ENCODE measurements at places on chromosomes 1 and 21.

- DNase-seq = no peak
Observed at GRCh38 chr1:217881607-217882332, 250.6 kb downstream of the SPATA17 start.

- no peak for DNase-seq
Observed at GRCh38 chr1:201597551-201598230, 58.8 kb downstream of the NAV1 start.

DNA sequence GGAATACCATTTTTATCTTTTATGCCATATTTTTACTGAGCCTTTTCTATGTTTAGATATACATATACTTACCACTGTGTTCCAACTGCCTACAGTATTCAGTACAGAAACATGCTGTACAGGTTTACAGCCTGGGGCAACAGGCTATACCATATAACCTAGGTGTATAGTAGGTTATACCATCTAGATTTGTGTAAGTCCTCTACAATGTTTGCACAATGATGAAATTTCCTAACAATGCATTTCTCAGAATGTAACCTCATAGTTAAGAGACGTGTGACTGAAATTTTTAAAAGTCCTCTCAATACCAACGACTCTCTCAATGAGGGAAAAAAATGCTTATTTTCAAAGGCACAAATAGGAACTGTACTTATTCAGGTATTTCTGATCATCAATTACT lies 21.7 kb downstream of the INTS7 start:
- no peak for DNase-seq

DNA sequence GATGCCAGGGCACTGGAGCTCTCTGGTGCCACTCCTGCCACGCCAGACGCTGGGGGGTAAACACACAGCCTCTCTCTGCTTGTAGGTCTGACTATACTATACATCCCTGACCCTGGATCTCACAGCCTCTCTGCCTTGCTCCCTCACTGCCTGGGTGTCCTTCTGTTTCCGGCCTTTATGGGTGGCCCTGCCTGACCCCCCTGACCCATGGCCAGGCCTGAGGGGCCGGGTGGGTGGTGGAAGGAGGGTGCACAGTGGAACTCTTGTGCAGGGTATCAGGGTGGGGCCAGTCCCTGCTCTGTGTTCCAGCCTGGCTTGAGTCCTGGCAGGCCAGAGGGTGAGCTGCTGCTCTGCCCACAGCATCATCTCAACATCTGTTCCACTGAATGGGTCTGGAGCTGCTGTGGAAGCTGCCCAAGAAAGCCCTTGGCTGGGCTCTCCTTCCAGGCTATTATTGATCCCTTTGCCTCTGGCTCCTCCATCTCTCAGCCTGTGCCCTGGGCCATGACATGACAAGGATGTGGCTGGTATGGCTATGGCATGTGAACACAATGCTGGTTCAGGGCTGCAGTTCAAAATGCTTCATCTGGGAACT lies 17.2 kb upstream of the SYNC start:
- DNase-seq = no peak

GRCh38 chr1:241776911-241777310 lies 71.1 kb upstream of the EXO1 start:
- DNase-seq = no peak

- no peak for DNase-seq
Observed at GRCh38 chr21:32750405-32750804, 21.1 kb downstream of the PAXBP1 start.

DNA sequence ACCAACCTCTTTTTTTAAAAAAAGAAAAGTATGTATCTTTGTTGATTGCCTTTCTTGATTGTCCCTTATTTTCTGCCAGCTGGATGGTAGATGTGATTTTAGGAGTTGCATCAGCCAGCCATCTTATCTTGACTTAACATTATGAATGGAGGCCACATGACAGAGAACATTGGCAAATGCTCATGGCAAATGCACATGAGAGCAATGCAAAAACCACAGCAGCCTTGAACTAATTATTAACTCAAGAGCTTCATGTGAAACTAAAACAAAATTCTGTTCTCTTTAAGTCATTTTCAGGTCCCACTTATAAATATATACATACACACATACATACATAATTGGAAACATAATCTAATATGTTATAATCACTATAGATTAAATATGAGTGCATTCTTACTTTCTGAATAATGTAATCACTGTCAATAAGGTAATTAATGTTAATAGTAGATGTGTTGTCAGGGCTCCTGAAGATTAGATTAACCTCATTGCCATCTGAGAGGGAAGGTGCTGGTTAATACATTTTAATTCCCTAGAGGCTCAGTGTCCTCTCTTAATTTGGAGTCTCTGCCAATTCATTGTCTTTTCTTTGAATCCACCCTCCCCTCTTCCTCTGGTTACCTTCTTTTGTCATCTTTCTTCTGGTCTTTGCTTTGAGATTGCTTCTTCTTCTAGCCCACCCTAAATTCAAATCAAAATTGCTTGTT lies 962.2 kb downstream of the ADGRL2 start:
- no peak for DNase-seq

DNA sequence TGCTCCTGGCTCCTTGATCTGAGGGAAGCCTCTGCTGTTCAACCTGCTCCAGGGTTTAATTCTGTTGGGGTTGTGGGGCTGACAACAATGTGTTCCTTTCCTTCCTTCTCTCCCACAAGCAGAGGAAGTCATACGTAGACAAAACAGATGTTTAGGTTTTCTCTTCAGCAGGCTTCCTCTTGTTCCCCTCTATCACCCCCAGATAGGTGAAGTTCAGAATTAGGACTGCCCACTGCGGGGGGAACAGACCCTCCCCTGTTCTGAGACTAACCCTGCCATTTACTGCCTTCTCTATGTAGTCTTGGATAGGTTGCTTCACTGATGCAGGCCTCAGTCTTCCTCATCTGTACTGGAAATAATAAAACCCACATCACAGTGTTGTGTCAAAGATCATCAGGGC lies 30.0 kb upstream of the NRDC start:
- DNase-seq = peak; percentile 37

DNA sequence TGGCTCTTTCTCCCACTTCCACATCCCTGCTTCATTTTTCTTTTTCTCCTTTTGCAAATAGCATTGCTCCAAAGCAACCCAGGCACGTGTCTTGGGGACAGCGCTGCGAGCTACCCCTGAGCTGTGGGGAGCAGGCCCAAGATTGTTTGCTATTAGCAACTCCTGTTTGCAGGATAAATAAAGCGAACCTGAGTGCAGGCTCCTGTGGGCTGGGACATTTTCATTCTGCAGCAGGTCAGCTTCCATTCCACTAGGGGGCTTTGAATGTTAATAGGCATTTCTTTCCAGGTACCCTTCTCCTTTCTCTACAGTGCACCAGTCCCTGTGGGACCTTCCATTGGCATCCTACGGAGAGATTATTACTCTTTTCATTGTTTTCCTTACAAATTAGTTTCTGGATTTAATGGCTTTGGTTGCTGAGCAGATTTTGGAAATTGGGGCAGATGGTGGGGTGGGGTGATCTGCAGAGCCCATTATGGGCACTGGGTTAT lies 54.0 kb downstream of the OLFML3 start:
- DNase-seq = peak; percentile 34

DNA sequence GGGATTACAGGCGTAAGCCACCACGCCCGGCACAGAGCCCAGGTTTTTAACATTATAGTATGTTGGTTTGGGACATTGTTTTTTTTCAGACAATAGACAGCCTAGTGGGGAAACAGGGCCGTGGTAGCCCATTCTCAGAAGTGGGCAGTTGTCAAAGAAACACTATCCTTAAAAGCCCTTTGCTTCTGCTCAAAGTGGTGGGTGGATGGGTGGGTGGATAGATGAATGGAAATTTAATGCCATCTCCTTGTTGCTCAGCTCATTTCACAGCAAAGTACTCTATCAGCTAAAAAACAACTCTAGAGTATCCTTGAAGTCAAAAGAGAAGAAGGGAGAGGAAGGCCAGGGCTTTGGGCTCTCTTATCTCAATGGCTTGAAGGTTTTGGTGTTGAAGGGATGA lies 137.8 kb downstream of the RRAGC start:
- no peak for DNase-seq

GRCh38 chr1:6499296-6499695 lies 7.8 kb upstream of the PLEKHG5 start:
- no peak for DNase-seq

GRCh38 chr1:21238141-21238800 lies 52.0 kb downstream of the ECE1 start:
- DNase-seq = no peak

DNA sequence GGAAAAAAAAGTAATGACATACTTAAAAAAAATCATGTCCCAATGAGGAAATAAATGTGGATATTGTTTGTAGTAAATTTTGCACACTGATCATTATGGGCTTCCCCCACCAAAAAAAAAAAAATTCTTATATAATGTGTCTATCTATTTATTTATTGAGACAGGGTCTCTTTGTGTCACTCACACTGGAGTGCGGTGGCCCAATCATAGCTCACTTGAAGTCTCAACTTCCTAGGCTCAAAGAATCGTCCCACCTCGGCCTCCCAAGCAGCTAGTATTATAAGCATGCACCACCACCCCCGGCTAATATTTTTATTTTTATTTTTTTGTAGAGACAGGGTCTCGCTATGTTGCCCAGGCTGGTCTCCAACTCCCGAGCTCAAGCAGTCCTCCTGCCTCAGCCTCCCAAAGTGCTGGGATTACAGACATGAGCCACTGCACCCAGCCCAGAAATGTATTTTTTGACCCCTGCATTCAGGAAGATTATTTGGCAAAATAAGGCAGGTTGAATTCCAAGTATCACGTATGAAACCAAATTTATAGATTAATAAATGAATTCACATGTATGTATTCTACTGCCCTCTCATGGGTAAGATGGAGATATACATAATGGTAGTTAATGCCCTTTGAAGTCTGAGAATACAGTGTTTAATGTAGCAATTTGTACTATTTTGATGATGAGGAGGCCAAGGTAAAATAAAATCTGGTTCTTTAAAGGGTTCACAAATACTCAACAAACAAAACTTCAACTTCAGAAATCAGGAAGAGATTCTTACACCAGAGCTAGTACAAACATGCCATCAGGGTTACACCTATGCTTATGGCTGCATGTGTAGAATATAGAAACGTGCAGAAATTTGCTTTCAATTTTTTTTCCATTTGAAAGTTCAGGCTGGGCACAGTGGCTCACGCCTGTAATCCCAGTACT lies 1.4 kb upstream of the DENND2C start:
- no peak for DNase-seq

- no peak for DNase-seq
Observed at GRCh38 chr1:20224546-20224945, 38.2 kb upstream of the PLA2G2C start.

DNA sequence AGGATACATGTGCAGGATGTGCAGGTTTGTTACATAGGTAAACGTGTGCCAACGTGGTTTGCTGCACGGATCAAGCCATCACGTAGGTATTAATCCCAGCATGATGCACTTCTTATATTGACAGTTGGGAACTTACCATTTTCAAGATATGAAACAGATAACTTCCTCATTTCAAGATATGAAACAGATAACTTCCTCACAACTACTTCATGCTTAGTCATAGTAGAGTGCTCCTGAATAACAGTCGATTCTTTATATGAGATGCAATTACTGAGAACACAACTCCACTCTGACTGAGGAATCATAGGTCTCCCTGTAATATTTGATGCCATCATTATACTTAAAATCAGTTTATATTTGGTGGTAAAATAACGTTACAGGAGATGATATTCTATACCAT lies 1124.3 kb downstream of the AMY1C start:
- DNase-seq = no peak

GRCh38 chr1:209062863-209063262 lies 520.7 kb upstream of the CAMK1G start:
- DNase-seq = no peak

- DNase-seq = no peak
Observed at GRCh38 chr1:53130878-53131589, 11.4 kb downstream of the SLC1A7 start.

GRCh38 chr1:95196017-95196416 lies 38.0 kb upstream of the RWDD3 start:
- no peak for DNase-seq

DNA sequence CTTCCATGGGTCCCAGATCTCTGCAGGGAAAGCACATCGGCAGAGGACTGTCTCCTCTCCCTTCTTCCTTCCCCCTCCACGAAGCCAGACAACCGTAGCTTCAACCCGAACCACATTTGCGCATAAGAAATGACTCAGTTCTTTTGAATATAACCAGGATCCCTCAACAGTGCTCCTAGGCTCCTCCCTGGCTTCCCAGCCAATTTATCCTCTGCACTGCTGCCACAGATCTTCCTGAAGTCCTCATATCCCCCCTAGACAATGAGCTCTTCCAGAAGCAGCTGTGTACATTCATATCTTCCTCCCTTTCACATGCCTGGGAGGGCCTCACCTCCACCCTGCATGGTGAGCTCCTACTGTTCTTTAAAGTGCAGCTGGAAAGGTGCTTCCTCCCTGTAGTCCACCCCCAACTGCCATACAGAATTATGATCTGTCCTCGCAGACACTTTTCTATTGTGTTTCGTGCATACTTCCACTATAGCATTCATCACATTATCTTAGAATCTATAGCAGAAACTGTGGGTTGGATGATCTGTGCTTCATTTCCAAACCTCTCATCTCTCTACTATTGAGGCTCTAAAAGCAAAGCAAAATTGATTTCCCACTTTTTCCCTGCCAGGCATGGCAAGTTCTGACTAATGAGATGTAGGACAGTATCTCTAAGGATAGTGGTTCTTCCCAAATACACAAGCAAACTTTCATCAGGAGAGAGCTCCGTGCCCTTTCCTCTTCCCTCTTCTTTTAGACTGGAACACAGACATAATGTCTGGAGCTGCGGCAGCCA lies 179.3 kb upstream of the HMGB4 start:
- DNase-seq = no peak
